ENCODE measurements at places on chromosomes 13 and 19.

- DNase-seq, result no peak
Measured at GRCh38 chr19:11401808-11402543, 17.1 kb downstream of the RGL3 start.

DNA sequence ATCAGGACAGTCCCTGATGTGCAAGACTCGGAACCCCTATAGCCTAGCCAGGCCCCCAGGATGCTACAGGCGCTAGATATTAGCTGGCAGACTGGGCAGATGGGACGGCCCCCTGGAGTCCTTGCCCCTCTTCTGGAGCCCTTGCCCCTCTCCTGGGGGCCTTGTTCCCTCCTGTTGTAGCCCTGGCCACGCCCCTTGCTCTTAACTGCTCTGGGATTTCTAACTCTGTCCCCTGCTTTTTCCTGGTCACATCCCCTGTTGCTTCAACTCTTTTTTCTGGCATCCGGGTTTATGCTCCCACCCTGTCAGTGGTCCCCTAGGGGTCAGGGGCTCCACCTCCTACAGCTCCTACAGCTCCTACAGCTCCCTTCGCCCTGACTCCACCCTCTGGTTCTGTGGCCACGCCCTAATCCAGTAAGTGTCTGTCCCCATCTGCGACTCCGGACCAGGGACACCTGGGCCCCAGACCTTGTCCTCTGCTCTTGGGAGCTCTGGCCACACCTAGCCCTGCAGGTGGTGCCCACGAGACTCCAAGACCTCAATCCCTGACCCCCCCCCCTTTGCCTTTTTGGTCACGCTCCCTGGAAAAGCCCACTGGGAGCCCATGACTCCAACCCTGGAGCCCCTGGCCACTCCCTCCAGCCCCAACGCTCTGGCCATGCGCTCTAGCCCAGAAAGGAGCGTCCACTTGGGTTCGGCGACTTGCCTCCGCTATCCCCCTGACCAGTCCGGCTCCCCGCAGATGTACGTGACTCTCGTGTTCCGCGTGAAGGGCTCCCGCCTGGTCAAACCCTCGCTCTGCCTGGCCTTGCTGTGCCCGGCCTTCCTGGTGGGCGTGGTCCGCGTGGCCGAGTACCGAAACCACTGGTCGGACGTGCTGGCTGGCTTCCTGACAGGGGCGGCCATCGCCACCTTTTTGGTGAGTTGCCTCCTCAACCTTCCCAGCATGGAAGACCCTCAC lies 6.8 kb downstream of the PLPPR2 start:
- DNase-seq, result no peak

- no peak for DNase-seq
Measured at GRCh38 chr13:30845297-30846214, 60.5 kb upstream of the MEDAG start.

DNA sequence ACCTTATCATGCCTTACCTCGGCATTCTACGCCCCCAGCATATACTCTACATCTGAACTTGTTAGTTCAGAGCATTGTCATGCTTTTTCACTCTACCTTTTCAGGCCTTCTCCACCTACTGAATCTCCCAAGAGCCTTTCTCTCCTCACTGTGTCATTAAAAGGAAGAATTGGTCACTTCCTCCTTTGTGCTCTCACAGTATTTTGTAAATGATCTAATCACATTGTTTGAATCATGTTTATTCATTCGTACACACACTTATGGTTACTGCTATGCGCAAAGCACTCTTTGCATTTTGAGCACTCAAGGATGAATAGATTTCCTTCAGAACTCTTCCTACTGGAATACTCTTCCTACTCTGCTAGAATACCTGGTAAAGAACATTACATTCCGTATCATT lies 15.8 kb upstream of the ELF1 start:
- peak; percentile 73 for DNase-seq

- DNase-seq, result no peak
Measured at GRCh38 chr19:17512574-17512939, 1.1 kb downstream of the PGLS start.

GRCh38 chr19:20028611-20029010 lies 10.7 kb downstream of the ZNF682 start:
- no peak for DNase-seq

- no peak for DNase-seq
Measured at GRCh38 chr13:104996022-104996421, 1539.4 kb downstream of the EFNB2 start.

DNA sequence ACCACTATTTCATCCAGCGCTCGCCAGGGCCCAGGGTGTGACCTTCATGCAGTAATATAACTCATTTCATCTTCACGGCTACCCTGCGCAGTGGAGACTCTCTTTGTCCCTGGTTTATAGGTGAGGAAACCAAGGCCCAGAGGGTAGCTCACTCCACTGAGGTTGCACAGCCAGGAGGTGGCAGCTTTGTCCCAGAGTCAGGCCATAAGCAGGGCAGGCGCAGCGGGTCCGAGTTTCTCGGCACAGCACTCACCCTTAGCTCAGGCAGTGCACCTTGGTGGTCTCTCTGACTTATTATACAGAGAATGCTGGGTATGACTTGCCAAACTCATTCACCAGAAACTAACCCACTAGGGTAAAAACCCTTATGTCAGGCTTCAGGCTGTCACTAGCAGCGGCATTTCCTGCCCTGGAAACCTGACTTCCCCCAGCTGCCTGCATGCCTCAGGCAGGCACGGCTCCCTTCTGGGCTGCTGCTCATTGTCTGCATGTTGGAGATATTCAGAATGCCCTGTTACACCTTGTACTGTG lies 24.5 kb downstream of the PPP5C start:
- DNase-seq, result peak; percentile 24

GRCh38 chr13:99144306-99144705 lies 56.3 kb upstream of the UBAC2 start:
- DNase-seq, result no peak

DNA sequence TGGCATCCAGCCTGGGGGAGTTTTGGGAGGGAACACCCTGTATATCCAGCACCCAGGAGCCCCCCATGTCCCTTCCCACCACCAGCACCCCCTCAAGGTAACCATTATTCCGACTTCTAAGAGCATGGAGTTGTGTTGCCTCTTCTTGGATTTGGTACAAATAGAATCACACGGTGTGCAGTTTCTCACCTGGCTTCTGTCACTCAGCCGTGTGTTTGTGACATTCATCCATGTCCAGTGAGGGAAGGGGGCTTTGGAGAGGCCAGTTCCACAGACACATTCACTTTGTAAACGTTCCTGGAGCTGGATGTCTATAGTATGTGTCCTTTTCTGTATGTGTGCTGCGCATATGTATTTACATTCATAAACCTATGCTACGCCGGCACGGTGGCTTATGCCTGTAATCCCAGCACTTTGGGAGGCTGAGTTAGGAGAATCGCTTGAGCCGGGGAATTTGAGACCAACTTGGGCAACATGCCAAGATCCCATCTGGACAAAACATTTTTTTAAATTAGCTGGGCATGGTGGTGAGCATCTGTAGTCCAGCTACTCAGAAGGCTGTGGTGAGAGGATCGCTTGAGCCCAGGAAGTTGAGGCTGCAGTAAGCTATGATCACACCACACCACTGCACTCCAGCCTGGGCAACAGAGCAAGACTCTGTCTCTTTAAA lies 36.6 kb downstream of the MYH14 start:
- DNase-seq, result no peak

GRCh38 chr13:27267596-27267995 lies 3.0 kb upstream of the RASL11A start:
- DNase-seq, result no peak

DNA sequence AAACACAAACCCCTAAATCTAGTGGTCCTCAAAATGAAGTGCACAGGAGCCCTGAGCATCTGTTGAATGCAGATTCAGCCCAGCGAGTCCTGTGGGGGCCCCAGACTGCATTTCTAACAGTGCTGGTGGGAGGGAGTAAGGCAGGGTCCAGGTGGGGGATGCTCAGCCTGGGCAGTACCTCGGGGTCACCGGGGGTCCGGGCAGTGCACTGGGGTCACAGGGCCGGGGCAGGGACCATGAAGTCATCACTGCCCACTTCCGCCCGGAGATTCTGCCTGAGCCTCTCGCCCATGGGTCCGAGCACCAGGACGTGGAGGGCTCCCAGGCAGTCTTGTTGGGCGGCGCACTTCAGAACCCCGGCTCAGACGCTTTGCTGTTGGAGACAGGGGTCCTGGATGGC lies 838 bp upstream of the ATP4B start:
- DNase-seq, result no peak

DNA sequence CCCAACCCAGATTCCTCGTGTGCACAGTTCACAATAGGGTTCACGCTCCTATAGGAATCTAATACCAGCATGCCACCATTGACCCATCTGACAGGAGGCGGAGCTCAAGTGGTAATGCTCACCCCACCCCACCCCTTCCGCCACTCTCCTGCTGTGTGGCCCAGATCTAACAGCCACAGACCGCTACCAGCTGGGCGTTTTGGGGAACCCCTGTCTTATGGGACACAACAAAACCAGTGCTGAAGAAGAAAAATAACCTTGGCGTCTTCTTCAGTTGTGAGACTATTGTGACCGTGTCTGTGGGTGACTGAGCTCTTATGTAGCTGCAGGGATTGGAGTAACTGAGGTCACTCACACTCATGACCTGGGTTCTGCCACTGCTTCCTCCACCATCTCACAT lies 5.2 kb upstream of the OR10H1 start:
- DNase-seq, result no peak

- no peak for DNase-seq
Measured at GRCh38 chr19:53147645-53148044, 11.2 kb downstream of the ZNF347 start.

DNA sequence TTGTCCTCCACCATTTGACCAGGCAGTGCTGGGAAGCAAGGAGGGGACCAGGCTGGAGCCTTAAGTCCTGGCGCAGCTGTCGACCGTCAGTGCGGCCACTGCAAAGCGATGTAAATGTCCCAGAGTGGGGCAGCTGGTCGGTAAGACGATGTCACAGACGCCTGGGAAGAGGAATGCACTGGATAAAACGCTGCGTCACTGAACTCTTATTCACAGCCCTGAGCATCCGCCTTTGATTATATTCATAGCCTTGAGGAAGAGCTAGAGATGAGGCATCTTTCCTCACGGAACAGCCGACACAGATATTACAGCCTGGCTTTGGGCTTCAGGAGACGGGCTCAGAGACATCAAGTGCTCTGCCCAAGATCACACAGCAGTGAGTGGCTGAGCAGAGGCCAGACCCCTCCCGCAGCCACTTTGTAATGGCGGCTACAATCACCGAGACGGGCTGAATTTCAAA lies 17.6 kb upstream of the TUBGCP3 start:
- no peak for DNase-seq

- no peak for DNase-seq
Measured at GRCh38 chr19:18446811-18447359, 9.0 kb upstream of the ISYNA1 start.

DNA sequence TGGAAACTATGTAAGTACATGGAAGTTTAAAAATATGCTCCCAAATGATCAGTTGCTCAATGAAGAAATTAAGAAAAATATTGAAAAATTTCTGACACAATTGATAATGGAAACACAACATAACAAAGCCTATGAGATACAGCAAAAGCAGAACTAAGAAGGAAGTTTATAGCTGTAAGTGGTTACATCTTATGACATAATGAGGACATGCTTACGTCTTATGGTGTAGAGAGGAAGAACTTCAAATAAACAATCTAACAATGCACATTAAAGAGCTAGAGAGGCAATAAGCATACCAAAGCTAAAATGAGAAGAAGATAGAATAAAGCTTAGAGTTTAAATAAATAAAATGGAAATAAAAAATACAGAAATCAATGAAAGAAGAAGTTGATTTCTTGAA lies 50.0 kb upstream of the CEACAM21 start:
- DNase-seq, result no peak

DNA sequence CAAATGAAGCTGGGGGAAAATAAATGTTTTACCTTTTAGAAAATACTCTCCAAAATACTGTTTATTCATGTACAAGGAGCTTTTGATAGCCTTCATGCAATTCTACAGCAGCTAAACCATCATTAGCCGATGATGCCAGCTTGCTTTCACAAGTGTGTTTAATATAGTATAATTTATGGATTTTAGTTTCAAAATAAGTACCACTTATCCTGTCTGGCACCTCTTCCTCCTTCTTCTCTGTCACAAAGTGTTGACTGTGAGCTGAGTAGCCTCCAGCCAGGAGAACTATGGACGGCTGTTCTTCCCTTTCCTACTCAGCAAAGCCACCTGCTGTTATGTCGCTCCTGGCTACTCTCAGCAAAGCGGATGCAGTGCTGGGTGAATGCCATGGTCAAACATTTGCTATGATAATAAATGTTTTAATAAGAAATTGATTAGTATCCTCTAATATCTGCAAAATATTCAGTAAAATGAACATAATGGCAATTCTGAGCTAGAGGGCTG lies 238.2 kb downstream of the LIG4 start:
- DNase-seq, result no peak

- DNase-seq, result no peak
Measured at GRCh38 chr19:22257916-22258315, 28.3 kb upstream of the ZNF729 start.

GRCh38 chr13:22198641-22199217 lies 527.9 kb downstream of the FGF9 start:
- DNase-seq, result no peak

DNA sequence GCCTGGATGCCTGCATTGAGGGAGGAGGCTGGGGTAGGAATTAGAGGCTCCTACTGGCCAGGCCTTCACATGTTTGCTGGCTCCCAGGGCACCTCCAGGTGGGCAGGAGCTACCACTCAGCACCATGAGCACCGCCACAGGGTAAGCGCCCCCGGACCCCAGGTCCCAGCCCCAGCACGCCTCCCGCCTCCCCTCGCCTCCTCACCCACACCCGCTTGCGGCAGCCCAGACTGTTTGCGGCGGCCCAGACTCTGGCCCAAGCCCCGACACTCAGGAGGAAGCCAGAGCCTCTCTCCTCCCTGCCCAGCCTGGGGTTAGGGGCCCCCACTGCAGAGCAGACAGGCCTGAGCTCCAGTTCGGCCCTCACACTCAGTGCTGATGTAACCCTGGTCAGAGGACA lies 652 bp downstream of the EPS8L1 start:
- no peak for DNase-seq

- DNase-seq, result peak; percentile 34
Measured at GRCh38 chr13:96963786-96964475, 30.3 kb downstream of the OXGR1 start.

DNA sequence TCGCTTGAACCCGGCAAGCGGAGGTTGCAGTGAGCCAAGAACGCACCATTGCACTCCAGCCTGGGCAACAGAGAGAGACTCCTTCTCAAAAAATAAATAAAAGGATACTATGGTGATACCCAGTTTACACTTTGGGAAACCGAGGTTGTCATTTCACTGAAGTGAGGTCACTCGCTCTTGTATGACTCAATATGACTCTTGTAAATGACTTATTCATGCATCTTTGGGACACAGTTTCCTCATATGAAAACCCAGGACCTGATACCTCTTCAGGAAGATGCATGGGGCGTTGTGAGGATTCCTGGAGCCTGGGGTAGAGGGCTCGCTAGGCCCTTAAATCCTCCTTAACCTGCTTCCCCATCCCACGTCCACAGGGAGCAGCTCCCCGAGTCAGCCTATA lies 4.5 kb downstream of the PSMD8 start:
- DNase-seq, result no peak

DNA sequence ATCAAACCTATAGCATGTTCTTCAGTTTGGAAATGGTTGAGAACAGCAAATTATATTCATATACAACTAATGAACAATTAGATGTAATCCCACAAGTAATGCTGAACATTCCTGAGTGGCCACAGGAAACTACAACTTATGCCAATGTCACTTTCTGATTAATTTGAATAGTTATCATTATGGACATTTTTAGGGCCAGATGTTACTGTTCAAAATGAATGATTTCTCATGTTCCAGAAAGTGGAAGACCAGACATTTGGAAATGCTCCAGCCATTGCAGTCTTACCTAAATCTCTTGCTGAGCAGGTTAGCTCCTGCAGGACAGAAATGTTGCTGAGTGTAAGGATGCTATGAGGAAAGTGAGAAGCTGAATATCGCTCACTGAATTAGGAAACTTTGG lies 819.8 kb downstream of the PCDH9 start:
- DNase-seq, result no peak

- DNase-seq, result no peak
Measured at GRCh38 chr19:16234552-16235445, 37.1 kb downstream of the AP1M1 start.
